ENCODE measurements at places on chromosomes 16 and 17.

GRCh38 chr17:32161506-32162365 is 19.4 kb downstream of the RHOT1 start:
- peak; percentile 77 for DNase-seq

GRCh38 chr17:79581324-79581932 is 29.4 kb downstream of the RBFOX3 start:
- DNase-seq = no peak

- no peak for DNase-seq
Observed at GRCh38 chr17:13746404-13746803, 144.7 kb upstream of the HS3ST3A1 start.

DNA sequence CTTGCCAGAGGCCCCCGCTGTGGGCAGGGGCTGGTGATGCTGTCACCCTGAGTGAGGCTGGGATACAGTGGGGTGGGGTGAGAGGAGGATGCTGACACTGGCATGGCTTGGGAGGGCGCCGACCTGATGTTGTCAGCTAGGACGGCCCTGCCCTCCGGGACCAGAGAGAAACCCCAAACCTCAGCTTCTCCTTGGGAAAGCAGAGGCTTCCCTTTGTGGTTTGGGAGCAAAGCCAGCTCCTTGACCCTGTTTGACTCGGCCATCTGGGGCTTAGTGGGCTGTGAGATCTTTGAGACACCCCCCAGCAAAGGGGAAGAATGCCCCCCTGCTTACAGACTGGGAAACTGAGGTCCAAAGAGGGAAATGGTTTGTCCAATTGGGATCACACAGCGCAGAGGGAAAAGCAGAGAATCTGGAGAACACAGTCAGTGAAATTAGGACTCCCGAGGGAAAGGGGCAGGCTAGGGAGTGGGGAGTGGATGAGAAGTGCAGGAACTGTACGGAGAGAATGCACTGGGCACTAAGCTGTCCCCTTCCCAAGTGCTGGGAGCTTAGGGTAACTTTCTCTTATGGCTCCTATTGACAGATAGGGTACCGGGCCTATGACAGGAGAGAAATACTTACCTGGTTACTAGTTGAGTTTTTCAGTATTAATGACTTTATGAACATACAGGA is 40.7 kb upstream of the DLX4 start:
- no peak for DNase-seq

DNA sequence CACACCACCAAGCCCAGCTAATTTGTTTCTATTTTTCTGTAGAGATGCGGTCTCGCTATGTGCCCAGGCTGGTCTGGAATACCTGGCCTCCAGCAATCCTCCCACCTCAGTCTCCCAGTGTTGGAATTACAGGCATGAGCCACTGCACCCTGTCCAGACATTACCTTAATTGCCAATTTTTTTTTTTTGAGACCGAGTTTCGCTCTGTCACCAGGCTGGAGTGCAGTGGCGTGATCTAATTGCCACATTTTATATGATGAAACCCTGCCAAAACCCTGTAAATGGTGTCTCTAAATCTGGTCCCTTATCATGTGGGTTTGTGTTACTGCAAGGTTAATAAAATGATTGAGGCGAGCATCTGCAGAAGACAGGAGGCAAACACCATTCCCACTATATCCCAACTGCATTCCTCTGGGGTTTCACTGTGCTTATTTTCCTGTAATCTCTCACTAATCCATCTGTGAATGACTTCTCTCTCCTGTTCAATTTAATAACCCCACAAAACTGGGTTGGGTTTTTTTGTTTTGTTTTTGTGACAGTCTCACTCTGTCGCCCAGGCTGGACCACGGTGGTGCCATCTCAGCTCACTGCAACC is 19.4 kb upstream of the TRIM25 start:
- no peak for DNase-seq

GRCh38 chr17:29883497-29883896 is 46.5 kb downstream of the SSH2 start:
- no peak for DNase-seq

DNA sequence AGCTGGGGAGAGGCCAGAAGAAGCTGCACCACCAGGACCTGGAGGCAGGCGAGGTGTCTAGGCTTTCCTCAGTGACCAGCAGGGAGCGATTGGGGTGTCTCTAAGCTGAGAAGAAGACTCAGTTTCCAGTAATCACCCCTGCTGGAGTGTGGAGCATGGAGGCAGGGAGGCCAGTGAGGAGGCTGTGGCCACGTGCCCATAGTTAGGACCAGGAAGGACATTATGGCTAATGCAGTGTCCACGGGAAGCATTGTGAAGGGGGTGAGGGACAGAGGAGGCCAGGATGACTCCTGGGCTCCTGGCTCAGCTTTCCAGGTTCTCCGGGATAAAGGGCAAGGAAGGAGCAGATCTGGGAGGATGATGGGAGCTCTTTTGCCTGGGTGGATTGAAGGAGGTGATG is 5.7 kb downstream of the KRT13 start:
- DNase-seq = no peak
